ENCODE measurements at places on chromosomes 4 and X.

DNA sequence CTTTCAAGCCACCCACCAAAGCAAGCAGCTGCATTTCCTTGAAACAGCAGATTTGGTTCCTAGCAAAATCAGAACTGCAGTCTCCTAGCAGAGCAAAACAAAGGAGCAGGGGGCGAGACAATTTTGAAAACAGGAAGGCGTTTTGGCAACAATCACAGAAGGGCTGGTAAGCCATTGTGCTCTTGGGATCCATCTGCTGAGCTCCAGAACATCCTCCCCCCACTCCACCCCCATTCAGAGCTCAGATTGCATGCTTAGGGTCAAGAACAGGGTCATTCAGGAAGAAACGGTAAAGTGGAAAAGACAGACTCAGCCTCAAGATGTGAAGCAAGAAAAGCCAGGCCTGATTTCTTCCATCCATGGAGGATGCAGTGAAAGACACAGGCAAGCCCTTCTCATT is 7.6 kb upstream of the PCDH19 start:
- no peak for DNase-seq

- DNase-seq: peak; percentile 9
Observed at GRCh38 chrX:46903458-46904242, 8.6 kb upstream of the JADE3 start.

GRCh38 chr4:71259911-71260331 is 78.9 kb upstream of the SLC4A4 start:
- DNase-seq: no peak

DNA sequence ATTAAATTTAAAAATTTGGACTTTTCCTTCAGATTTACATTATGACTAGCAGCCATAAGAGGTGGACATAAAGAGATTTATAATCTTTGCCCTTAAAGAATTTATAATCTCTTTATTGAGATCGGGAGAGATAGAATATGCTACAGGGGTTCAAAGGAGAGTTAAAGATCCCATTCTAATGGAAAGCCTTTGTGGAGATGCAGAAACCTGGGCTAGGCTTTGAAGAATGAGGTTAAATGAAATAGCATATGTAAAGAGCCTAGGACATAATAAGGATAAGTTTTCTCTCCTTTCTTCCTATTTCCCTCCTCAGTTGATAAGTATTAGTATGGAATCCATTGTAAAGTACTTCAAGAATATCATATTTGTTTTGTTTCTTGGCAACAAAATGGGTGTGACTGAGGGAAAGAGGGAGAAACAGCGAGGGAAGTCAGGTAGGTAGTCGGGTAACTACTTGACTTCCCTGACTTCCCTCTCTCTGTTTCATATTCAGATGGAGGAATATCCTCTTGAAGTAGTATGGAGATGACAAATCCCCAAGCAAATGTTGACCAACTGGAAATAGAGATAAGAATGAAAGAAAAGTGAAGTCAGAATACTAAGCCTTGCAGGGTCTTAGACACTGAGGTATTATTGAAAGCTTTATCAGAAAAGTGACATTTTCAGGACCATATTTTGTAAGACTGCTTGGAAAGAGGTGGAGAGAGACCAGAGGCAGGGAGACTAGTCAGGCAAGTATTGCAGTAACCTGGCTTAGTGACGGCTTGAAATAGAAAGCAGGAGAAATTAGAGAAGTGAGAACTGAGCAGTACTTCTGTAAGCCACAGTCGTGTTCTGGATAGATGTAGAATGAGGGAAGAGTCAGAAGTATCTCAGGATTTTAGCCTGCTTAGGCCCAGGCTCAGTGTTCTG is 82.9 kb downstream of the PDLIM5 start:
- DNase-seq: no peak

DNA sequence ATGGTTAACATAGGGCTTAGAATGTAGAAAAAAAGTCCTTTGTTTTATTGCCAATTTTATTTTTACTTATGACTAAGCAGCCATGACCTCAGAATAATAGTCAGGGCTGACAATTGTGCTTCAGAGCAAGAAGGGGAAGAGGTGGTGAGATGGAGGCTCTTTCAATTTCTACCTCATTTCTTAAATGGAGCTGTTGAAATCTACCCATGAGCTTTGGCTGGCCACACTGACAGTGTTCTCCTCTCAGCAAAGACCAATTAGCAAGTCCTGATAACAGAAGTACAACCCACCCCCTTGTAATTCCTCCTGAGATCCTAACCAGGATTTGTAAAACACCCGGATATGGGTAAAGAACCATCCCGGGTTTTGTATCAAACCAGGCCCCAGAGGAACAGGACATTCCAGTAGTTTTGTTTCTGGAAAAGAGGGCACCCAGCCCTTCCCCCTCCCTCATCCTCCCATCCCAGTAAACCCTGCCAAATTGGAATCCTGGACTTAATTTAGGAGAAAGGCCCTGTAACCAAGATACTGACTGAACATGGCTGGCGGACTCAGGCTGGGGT is at the start of gene HEPH:
Gene HEPH (plus strand): TSS at position 399 of the 563 bp plus-strand sequence. CDS start 6,324 bp downstream, outside the sequence.
- DNase-seq: no peak

DNA sequence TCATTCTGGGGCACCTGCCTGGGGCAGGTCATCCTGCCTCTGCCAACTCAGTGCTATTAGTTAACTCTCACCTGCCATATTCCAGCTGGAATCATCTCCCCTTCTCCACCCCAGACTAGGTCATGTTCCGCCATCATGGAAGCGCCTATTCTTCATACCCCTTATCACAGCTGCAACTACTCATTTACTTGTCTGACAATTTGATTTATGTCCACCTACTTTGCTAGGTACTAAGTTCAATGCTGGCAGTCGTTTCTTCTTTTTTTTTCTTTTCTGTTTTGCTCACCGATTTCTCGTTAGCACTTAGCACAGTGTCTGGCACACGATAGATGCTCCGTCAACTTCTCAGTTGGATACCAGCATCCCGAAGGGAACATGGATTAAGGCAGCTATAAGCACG is 1.1 kb upstream of the FMR1 start:
- no peak for DNase-seq

GRCh38 chrX:53950130-53950733 is 94.0 kb downstream of the PHF8 start:
- no peak for DNase-seq

DNA sequence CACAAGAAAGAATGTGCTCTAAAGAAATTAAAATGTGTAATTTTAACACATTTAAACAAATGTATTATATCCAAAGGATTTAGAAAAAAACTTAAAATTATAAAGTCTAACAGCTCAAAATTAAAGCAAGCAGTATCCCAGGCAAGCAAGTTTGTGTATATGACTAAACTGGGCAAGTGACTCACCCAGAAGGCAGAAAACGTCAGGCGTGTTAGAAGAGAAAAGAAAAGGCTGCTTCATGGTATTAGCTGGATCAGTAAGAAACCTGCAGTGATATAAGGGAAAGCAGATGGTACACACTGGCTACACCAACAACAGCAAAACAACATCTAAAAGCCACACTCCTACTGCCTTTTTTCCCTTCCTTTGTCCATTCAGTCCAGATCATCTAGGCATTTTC is 250.6 kb upstream of the NDST3 start:
- no peak for DNase-seq

GRCh38 chr4:144347121-144347520 is 206.6 kb upstream of the GYPA start:
- no peak for DNase-seq

DNA sequence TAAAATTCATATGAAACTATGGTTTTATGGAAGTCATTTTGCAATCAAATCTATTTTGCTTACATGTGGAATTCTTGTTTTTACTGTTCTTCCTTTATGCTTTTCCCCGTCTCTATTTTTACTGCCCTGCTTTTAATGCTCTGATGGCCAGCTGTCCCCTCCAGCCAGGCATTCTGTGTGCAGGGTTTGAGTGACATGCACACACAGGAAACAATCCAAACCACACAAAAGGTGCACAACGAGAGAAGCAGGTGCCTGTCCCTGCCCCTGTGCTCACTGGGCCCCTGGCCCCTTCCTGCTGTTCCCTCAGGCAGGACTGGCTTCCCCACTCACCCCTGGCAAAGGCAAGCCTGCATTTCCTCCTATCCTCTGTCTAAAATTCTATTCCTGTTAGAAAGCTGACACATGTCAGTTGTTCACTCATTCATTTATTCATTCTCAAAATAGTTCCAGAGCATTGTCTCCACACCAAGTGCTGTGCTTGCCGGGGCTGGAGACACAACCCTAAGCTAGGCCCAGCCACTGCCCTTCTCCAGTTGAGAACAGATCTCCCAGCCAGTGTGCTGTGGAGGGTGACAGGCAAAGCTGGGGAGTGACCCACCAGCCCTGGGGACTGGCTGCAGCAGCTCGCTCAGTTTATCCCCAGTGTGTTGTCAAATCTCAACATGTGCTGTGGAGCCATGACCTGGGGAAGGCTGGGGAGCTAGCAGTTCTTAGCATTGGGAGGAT is 346.3 kb downstream of the FBXW7 start:
- no peak for DNase-seq

DNA sequence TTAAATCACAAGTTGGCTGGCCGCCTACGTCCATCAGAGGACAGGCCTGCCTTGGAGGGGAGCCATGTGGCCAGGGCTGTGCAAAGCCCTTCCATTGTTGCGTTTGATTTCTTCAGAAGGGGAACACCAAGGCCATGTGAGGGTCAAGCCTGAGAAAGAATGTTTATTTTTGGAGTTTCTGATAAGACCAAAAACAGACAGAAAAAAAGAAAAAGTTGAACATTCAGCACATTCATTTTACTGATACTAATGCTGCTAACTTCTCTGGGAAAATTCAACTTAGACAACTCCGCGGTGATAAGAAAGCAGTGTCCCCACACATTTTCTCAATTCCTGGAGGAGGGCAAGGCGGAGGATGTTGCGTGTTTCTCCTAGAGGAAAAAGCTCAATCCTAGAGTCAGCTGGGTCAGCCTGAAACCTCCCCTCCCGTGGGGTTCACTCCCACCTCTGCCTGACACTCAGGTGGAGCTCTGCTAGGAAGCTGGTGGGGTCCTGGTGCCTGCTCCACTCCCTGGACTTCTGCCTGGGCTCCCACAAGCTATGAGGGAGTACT is 63.5 kb downstream of the ANAPC4 start:
- no peak for DNase-seq

DNA sequence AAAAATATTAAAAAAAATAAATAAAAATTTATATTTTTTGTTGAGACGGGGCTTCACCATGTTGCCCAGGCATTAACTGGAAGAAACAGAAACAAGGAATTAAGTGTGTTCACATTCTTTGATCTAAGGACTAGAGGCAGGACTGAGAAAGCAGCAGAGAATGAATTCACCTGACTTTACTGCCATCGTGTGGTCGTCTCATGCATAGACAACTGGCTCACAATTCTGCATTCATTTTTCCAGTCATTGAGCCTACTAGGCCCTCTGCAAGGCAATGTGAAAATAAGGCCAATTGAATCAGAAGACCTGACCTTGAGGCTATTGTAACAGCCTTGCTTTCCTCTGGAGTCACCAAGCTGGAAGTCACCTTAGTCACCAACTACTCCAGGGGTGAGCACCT is 37.4 kb downstream of the LHFPL1 start:
- DNase-seq: no peak

DNA sequence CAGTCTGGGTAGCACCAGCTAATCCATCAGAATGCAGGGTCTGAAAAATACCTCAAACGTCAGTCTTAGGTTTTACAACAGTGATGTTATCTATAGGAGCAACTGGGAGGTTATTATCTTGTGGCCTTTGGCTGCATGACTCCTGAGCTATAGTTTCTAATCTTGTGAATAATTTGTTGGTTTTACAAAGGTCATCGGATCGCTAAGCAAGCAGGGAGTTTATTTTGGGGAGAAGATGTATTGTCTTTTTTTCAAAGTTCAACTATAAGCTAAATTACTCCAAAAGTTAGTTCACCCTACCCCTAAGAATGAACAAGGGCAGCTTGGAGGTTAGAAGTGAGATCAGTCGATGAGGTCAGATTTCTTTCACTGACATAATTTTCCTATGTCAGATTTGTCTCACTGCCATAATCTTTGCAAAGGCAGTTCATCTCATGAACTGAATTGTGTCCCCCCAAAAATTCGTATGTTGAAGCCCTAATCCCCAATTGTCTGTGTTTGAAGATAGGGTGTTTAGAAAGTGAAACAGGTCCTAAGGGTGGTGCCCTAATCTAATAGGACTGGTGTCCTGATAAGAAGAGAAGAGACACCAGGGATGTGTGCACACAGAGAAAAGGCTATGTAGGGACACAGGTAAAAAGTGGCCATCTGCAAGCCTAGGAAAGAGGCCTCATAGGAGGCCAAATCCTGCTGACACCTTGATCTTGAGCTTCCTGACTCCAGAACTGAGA is 175.8 kb upstream of the GALNT7 start:
- DNase-seq: no peak

DNA sequence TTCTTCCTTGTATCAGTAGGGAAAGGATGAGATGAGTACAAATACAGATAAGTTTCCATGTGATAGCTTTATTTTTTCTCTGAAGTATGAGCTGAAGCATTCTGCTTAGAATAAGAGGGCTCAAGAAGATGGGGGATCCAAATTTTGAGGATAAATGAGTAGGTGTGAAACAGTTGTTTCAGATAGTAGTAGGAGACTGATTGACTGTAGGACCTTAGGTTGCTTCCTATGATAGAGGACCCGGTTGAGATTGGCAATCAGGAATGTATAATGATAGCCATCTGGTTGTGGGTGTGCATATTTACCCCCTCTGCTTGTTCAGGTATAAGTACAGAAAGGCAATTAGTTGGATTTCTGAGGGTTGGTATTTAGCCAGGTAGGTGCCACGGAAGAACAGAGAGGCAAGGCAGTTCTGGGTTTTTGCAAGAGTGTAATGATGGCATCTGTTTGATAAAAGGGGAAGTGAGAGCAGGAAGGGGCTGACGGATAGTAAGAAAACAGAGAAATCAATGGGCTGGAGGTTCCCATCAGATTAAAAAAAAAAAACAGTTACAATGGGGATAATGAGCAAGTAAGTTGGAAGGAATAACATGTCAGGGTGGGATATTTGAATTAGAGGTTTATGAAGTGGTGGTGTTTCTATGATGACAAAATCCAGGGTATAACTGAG is 13.7 kb downstream of the OCRL start:
- DNase-seq: no peak

- no peak for DNase-seq
Observed at GRCh38 chrX:150763303-150763797, 70.2 kb downstream of the MTMR1 start.

DNA sequence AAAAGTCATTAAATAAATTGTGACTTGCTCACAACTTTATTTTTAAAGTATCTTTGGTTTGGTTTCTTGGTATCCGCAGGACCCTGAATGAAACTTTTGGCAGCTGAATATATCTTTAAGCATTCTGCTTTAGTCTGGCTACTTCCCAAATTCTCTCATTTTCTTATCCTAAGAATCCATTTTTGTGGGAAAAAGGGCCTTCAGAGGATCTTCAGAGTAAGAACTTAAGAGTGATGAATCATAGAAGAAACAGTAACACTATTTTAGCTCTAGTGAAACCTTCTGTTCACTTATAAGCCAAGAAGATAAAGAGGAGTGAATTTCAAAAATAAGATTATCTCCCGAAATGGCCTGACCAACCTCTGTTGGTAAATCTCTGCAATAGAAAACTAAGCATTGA is 540.6 kb upstream of the MAGEB18 start:
- DNase-seq: no peak

Measured in stimulated activated CD8-positive, alpha-beta memory T cell treated with anti-CD3 and anti-CD28 coated beads, Interleukin-7, amount 100 ng/mL, for 1 hour (primary cell).